ENCODE measurements at places on chromosomes 13 and 19. TPM values are rescaled to one million over a fixed set of nuclear protein-coding genes. Genes with fewer than 3 reads are reported as not detected.

- DNase-seq = no peak
Observed at GRCh38 chr13:105410602-105411001, 1124.9 kb downstream of the EFNB2 start.

DNA sequence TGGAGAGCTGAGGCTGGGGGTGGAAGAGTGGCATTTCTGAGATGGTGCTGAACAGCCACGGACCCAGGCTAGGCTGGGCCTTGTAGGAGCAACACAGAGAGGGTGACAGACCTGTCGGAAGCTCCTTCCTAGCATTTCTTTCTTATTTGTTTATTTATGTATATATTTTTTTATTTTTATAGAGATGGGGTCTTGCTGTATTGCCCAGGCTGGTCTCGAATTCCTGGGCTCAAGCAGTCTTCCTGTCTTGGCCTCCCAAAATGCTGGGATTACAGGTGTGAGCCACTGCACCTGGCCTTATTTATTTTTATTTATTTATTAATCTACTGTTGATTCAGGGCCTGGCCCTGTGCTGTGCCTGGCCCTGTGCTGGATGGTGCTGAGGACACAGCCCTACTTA is 6.5 kb downstream of the CIC start:
- no peak for DNase-seq

DNA sequence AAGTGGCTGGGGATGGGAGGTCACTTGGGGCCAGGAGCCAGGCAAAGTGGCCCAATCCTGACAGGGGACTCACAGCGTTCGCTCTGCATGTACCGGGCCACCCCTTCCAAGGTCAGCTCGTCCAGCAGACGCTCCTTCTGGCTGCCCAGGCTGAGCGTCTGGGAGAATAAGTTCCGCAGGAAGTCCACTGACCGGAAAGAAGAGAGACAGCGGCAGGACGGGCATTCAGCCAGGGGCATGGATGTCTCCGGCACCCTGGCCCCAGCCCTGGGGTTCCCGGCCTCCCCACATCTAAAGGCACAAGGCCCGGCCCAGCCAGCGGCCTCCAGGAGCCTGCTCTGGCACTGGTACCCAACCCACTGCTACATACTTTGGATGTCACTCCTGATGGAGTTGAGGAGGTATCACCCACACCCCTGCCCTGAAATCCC is 6.1 kb downstream of the SIRT2 start:
- no peak for DNase-seq

- DNase-seq = no peak
Observed at GRCh38 chr19:4503132-4503824, 15.0 kb downstream of the PLIN4 start.

DNA sequence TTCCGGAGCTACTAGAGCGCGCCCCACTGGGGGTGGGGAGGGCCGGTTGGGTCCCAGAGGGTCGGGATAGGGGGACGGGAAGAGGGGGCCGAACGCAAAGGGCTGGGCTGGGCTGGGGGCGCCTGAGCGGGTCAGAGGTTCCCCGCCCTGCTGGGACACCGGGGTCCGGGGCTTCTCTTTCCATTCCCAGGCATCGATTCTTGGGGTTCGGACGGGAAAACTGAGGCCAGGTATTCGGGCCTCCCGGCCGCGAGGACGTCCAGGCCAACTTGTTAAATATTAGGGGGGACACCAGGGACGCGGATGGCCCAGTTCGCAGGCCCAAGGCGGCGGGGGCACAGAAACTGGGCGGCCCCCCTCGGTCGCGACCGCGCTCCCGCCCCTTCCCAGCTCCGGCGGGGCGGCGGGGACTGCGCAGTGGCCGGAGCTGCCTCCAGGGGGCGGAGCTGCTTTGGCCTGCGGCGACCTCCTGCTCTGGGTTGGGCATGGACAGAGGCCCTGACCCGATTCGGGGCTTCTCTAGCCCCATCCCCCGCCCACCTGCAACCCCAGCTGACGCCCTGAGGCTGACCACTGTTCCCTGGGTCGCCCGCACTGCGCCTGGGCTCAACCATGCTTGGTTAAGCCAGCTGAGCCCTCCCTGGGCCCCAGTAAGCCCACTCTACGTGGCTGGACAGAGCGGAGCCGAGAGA is 1.2 kb upstream of the KLF16 start:
- DNase-seq = no peak

ZNF8 gene
- 22.1 TPM for total RNA-seq

FFAR3 gene
- total RNA-seq = 0.27 TPM

Measured in mesothelial cell of epicardium (in vitro differentiated cells).